ENCODE measurements at places on chromosomes 1 and 21. TPM values are rescaled to one million over a fixed set of nuclear protein-coding genes. Genes with fewer than 3 reads are reported as not detected.

DNA sequence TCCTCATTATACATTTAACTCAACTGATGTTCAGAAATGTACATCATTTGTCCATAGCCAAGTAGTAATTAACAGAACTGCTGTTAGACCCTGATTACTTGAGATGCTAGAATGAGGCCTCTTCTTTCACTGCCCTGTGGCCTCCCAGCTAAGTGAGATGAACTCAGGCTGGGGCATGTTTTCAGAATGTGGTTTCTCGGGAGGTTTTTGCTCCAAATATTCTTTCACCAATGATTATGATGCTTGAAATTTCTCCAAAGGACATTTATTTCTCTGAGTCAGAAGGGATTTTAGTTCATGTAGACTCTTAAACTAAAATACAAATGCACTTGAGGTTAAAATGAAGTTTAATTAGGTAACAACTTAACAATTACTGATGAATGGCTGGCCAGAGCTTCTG is 34.6 kb upstream of the ADAMTS5 start:
- peak; percentile 23 for DNase-seq

Gene RORC
- not detected for total RNA-seq

- peak; percentile 81 for DNase-seq
Observed at GRCh38 chr1:186858923-186859322, 30.2 kb downstream of the PLA2G4A start.

DNA sequence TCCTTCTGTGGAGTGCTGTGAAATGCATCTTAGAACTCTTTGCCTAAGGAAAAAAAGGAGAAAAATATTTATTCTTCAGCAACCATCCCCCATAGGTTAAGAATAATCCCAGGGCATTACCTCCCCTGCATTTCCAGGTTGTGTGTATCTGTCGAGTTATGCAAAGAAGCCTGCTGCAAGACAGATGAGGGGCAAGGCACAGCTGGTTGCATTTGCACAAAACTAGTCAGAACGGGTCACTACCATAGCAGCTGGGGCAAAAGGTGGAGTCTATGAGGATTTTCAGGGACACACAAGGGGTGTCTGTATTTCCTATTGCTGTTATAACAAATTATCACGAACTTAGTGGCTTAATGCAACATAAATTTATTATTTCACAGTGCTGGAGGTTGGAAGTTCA is 443.4 kb upstream of the C1orf87 start:
- no peak for DNase-seq

Gene SRGAP2B
- 20.6 TPM for total RNA-seq

GRCh38 chr1:37471345-37472231 is 2.8 kb upstream of the ZC3H12A start:
- peak; percentile 64 for DNase-seq

- no peak for DNase-seq
Observed at GRCh38 chr1:116123837-116124533, 12.8 kb downstream of the MAB21L3 start.

GRCh38 chr1:247332215-247332622 is 552 bp upstream of the ZNF496 start:
- no peak for DNase-seq

DNA sequence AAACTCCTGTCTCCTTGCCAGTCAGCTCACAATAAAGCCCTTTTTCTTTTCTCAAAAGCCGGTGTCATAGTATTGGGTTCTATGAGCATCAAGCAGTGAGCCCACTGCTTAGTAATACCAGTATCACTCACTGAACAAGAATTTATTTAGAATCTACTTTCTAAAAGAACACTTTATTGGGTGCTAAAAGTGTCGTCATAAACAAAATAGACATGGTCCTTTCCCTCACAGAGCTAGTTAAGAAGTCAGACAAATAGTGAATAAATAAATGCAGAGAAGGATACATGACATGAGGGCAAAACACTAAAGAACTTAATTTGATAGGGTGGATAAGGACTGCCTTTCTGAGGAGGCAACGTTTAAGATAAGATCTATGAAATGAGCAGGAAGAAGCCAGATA is 32.2 kb downstream of the EVI5 start:
- DNase-seq = peak; percentile 47

Gene SLC45A1
- 0.42 TPM for total RNA-seq

- no peak for DNase-seq
Observed at GRCh38 chr1:20367626-20368025, 77.0 kb downstream of the VWA5B1 start.

- DNase-seq = no peak
Observed at GRCh38 chr1:163173121-163173520, 29.6 kb downstream of the RGS5 start.

Gene IQGAP3
- 35.7 TPM for total RNA-seq

- DNase-seq = no peak
Observed at GRCh38 chr1:54547601-54548388, at the start of gene ACOT11. Gene ACOT11, plus strand, starts transcription at chr1:54548228. Its CDS starts 82 bp downstream, at chr1:54548310.

Gene CAMK2N1
- 57.3 TPM for total RNA-seq

- DNase-seq = peak; percentile 95
Observed at GRCh38 chr1:42165511-42166210, 1.1 kb upstream of the GUCA2A start.

Gene OPRD1
- total RNA-seq = not detected

DNA sequence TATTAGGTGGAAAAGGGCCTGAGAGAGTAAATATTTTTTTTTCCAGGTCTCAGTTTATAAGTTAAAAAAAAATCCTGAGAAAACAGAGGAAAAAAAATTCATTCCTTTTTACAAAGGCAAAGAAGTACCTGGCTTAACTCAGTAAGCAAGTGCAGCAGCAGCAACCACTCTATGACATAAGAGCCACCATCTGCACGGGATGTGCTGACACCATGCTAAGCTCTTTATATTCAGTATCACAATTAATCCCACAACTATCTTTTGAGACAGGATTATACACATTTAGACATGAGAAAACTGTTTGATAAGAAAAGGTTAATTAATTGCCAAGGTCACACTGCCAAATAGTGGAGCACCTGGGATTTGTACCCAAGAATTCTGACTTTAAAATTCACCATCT is 13.4 kb upstream of the DPT start:
- DNase-seq = no peak

DNA sequence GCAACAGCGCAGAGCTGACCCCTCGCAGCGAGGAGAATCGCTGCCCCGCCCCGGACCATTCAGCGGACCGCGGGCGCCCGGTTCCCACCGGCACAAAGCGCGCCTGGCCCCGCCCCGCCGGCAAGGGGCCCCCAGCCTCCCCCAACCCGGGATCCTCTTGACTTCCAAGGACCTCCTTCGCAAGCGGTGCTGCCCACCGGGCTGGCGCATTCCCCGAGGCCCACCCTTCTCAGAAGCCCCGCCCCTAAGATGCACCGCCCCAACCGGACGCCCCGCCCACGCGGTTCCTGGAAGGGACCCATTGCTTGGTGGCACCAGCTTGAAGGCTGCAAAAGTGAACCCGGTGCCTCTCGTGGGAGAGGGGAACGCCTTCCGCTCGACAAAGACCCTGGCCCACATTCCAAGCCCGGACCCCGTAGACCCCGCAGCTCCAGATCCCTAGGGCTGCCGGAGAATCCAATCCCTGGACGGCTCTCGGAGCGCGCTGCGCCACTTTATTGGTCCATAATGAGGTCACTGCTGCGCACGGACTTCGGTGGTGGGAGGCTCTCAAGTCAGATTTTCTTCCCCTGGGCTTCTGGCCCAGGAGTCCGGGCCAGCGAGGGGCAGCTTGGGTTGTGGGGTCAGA is 2.0 kb downstream of the HES3 start:
- no peak for DNase-seq

GRCh38 chr1:1880617-1881312 is 10.1 kb downstream of the GNB1 start:
- DNase-seq = no peak

DNA sequence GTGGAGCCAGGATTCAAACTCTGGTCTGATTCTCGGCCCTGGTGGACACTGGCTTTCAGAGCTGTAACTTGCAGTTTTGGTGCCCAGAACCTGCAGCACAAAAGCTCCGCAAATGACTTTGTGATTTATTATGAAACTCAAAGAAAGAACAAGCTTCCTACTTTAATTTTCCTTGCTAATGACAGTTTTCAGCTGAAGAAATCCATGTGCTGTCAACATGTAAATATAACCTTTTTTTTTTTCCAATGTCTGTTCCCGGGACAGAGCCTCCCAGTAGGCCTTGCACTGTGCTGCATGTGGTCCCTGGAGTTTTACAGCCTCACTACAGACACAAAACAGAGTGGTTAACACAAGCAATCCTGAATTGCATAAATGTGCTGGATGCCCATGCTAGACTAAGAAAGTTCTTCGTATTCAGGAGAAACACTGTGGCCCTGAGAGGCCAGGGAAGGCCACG is 62.3 kb upstream of the ANGPTL1 start:
- DNase-seq = no peak

- no peak for DNase-seq
Observed at GRCh38 chr1:74834261-74834660, 101.3 kb downstream of the TYW3 start.

GRCh38 chr1:16076865-16077238 is 3.4 kb upstream of the FAM131C start:
- no peak for DNase-seq

Gene FCRLA
- 0.53 TPM for total RNA-seq

Gene ARID1A
- total RNA-seq = 42.4 TPM

Gene FAM177B
- total RNA-seq = not detected

DNA sequence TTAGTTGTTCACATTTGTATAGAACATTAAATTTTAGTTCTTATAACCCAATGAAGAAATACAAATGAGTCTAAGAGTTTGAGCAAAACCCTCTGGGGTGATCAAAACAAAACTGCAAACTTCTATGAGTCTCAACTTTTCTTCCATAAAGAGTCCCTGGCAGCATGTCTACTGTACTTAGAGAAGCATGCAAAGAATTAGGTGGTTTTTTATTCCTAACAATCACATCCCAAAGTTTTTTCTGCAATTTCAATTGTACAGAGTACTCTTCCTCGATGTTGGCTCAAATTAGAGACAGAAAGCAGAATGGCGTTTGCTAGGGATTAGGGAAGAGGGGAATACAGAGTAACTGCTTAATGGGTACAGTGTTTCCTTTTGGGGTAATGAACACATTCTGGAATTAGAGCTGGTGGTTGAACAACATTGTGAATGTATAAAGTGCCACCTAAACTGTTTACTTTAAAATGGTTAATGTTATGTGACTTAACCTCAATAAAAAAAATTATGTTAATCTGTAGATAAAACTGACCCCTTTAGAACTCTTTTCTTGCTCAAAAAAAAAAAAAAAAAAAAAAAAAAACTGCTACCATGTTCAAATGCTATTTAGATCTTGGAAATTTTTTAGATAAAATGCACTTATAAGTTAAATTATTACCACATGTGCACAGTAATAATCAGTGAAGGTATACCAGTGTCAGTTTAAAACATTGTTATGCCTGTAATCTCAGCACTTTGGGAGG is 4.8 kb downstream of the RC3H1 start:
- no peak for DNase-seq

Gene RAB42
- total RNA-seq = 1.5 TPM

DNA sequence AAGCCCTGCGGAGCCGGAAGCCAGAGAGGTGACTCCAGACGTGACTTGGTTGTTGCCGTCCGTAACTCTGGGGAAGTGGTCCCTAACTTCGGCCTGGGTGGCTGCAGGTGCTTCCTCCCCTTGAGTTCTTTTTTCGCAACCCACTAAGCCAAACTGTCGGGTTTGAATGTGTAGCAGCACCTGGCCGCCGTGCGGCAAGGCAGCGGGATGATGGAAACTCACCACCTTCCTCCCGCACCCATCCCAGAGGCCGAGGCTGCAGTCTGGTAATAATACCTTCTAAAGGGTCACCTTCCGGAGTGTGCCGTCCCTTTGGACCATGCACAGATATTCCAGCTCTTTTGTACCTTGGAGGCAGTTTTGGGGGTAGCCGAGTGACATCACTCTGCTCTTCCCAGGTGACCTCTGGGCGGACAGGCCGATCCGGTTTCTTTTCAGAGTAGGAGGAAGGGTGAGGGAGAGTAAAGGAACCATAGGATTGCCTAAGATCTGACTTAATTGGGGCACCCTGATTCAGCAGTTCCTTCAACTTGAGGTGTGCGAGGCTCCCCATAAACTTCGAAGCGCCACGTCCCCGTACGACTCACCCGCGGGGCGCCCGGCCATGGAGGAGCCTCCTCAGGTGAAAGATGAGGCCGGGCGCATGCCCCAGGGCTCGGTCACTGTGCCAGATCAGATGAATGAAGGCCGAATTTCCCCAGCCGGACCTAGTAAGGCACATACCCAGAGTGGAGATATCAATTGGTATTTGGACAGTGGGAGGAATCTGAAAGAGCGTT is 1.0 kb downstream of the KCNK1 start:
- DNase-seq = peak; percentile 31

- peak; percentile 18 for DNase-seq
Observed at GRCh38 chr1:239361403-239361802, 25.0 kb upstream of the CHRM3 start.

DNA sequence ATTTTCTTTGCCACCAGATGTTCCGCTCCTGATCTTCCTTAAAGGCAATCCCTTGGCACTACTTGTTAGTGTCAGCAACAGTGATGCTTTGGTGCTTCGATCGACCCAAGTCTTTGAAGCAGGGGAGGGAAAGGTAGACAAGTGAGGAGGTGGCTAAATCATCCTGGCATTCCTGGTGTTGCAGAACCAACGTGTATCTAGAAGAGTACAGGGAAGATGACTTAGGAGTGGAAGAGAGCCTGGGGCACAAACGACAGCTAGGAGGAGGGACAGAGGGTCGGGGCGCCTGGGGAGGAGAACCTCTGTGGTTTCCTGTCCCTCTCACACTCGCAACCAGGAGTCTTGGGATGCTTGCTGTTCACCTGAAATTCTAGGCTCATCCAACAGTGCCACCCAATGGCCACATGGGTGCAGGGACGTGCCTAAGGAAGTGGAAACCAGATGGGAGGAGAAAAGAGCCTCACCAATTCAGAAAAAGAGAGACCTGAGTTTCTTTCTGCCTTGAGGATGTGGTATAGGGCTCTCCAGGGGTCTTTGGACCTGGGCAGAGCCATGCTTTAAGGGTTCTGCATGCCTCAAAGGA is 9.5 kb upstream of the KCNA2 start:
- no peak for DNase-seq

- DNase-seq = no peak
Observed at GRCh38 chr1:247043406-247043805, 35.2 kb downstream of the ZNF670 start.

Gene SPRR4
- total RNA-seq = 0.18 TPM

DNA sequence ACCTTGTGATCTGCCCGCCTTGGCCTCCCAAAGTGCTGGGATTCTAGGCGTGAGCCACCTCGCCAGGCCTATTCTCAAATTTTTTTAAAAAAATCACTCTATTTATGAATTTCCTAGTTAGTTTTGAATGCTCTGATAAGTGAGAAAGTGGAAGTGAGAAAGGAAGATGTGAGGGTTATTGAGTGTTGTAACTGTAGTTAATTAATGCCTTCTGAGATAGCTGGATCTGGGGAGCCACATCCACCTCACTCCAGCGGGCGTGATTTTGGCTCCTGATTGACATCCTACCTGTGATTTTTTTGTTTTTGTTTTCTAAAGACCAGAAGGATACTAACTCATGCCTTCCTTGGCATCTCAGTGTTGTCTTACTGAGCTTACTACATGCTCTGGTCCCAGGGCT is 65.6 kb downstream of the ST3GAL3 start:
- DNase-seq = no peak

DNA sequence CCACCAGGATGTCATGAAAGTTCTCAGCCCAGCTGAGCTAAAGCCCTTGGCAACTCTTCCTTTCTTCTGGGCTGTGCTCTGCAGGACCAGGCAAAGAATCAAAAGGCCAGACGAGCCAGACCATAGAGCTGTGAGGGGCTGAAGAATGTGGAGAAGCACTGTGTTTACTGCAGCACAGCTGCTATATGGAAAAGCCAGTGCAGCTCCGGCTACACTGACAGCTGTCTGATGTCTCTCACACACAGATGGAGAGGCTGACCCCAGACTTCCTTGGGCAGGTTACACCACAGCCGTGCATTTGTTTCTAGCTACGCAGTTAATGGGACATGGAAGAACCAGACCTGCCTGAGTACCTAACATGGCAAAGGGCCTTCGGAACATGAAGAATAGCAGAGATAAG is 40.3 kb downstream of the CD247 start:
- DNase-seq = no peak

Gene LINGO4
- total RNA-seq = not detected

Gene LCE1A
- 0.44 TPM for total RNA-seq

Data from foreskin keratinocyte (primary cell).